ENCODE measurements at places on chromosomes 2 and 18.

GRCh38 chr18:75161256-75162028 lies 47.5 kb downstream of the PTGR3 start:
- DNase-seq, result no peak

DNA sequence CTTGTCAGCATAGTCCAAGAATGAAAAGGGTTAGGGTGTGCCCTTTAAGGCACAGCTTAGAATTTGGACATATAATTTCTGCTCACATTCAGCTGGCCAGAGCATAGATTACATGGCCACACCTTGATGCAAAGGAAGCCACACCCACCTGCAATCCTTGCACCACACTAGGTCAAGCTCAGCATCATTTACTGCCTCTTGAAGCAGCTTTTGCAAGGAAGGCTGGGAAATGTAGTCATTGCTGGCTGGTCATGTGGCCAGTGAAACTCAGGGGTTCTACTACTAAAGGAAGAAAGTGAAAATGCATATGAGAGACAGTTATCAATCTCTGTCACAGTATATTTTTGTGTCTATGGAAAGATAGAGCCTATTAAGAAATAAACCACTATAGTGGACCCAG lies 159.3 kb downstream of the GFPT1 start:
- no peak for DNase-seq

DNA sequence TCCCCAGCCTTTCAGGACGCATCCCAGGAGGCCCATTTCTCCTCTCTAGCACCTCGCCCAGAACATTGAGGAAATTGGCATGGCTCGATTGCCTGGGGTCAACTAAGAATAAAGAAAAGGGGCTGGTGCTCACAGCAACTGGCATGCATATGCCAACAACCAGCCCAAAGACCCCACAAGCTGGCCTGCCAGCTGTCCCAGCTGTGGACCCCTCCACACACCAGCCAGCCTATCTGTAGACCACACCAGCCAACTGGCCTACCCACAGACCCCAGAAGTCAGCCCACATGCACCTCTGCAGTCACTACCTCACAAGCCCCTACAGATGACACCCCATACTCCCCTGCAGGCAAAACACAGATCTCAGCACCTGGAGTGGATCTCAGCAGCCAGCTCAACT lies 123.8 kb upstream of the ID2 start:
- no peak for DNase-seq

- no peak for DNase-seq
These were observed 31.3 kb downstream of the PPM1B start for GRCh38 chr2:44200011-44200410.

- DNase-seq, result no peak
These were observed 79.1 kb upstream of the ZFP36L2 start for GRCh38 chr2:43305517-43305916.

GRCh38 chr2:47897883-47898731 lies 8.2 kb downstream of the FBXO11 start:
- DNase-seq, result no peak

DNA sequence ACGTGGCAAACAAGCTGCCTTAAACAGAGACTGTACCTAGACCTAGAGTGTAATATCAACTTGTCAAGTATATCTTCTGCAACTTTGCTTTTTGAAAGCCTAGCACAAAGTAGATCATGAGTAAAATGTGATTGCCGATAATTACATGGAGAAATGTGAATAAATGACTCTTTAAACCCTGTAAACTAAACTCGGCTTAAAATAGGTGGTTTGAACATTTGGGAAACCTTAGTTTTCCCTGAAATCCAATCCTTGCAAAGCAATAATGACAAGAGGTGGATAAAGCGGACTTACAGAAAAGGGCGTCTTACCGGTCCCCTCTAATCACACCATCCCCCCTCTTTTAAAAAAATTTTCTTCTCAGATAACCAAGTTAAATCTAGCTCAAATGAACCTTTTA lies 549 bp upstream of the PSMD14 start:
- no peak for DNase-seq

DNA sequence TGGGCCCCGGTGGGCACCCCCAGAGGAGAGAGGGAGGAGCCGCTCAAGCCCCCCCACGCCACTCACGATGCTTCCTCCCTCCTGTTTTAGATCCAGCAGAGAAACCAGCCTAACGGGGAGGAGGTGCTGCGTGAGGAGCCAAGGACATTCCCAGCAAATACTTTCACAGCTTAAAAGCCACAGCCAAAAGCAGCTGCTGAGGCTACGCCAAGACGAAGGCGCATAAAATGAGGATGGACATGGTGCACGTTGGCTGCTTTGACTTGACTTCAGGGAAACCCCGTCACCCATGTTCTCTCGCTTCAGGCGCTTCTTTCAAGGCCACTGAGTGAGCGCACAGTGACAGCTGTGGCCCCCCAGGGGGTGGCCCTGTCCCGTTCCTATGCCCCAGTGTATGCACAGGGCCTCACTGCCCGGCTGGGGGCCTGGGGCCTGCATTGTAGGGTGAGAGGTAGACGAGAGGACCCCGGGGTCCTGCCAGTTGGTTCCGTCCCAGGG lies 72.1 kb upstream of the PXDN start:
- DNase-seq, result no peak

GRCh38 chr2:210687786-210688470 lies 131.5 kb downstream of the CPS1 start:
- DNase-seq, result no peak

- no peak for DNase-seq
These were observed 33.2 kb upstream of the SP3 start for GRCh38 chr2:173998386-173998785.

DNA sequence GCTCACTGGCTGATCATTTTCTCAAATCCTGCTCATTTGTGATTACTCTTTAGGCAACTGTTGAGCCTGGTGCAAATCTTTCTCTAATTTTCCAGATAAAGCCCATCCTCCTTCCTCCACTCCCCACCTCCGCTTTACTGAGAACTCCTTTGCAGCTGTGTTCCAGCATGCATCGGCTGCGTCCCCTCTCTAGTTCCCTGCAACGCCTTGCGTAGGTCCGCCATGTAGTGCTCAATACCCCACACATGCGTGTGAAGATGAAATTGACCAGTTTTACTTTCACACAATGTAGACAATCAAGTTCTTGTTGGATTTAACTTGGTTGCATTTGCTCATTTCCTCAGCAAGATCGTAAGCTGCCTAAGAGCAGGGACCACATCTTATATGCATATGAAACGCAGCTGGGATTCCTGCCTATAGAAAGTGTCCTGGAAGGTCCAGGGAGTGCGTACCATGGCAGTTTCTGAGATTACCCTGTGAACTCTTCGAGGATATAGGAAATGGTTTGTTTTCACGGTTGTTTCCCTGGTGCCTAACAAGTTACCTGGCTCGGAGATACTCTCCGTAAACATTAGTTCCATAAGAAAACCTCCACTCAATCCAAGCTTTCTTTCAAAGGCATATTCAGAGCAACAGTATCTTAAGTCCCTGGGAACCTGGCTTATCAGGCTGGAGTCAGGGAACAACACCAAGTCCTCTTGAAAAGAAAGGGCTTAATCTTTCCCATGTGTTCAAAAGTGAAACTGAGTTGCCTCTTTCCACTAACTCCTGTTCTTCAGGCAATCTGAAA lies 766.4 kb upstream of the ID2 start:
- DNase-seq, result no peak

- DNase-seq, result no peak
These were observed 27.2 kb upstream of the NFE2L2 start for GRCh38 chr2:177291701-177292100.

DNA sequence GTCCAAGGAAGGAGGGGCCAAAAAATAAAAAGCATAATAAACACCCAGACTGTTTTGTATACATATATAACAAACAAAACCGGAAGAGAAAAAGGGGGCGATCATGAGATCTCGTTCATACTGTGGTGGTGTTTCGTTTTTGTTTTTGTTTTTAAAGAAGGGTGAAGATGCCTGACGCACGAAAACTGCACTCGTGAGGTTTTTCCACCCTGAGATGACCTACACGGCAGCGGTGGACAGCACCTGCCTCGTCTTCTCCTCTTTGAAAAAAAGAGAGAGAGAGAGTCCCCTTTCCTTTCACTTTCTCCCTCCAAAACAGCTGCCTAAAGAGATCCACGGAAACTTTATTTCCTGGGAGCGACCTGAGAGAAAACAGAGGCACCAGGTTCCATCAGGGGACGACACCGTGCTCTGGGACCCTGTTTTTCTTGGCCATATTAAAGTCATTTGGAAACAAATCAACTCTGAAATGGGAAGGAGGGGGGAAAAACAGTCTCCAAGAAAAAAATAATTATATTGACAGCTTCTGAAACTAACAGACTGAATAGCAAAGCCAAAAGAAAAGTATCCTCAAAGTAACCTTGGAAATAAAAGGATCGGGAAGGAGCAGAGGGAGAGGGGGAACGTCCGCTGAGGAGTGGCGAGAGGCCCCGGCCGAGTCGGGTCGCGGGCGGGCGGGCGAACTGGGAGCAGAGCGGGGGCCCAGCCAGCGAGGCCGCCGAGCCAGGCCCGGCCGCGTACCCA lies 3.5 kb downstream of the POU3F3 start:
- DNase-seq, result no peak

- DNase-seq, result no peak
These were observed 160.8 kb upstream of the HAAO start for GRCh38 chr2:42953216-42953615.

DNA sequence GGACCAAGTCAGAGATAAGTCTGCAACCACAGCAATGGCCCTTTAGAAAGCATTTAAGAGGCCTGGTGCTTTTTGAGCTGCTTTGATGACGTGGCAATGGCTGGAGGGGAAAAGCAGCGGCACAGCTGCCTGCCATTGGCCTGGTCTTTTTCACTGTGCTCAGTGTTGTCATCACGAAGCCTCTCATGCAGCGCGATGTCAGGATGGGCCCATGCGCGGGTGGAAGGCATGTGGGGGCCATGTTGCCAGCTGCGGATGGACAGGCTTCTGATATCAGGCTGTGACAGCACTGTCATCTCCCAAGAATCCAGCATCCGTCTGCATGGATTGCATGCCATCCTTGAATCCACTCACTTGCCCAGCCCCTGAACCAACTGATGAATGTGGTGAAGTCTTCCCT lies 204.5 kb downstream of the ACKR3 start:
- no peak for DNase-seq
